B cell (primary cell): ENCODE measurements at places on chromosomes 1 and 21. TPM values are rescaled to one million over a fixed set of nuclear protein-coding genes. Genes with fewer than 3 reads are reported as not detected.
A peak's percentile ranks its signal among the peaks of the same experiment; 100 is the strongest.

Gene TFB2M
- polyA plus RNA-seq, result 8.8 and 11.6 TPM in 2 replicates

Gene TTC22
- 5.1 and 7.8 TPM in 2 replicates for polyA plus RNA-seq

- no peak overlapping the region for H3K27ac ChIP-seq
- no peaks in the 10 kb centered on the region for H3K36me3 ChIP-seq
- no peaks in the 10 kb centered on the region for H3K27me3 ChIP-seq
- no peak overlapping the region for H3K4me3 ChIP-seq
These were observed 24.4 kb upstream of the CLDN14 start for GRCh38 chr21:36504067-36505058.

DNA sequence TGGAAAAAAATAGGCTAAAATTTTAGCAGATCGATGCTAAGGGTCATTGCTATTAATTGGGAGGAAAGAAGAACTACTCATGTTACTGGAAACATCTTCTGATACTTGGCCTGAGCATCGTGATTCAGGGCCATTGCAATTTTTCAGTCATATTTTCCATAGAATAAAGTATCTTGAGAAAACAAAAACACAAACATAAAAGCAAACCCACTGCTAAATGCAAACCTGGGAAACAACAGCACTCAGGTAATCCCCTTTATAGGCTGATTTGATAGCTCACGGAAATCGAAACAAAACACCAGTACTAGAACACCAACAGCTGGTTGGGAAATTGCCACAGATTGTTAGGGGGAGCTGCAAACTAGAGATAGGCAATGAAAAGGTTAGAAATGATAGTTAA is 172.9 kb upstream of the ESRRG start:
- DNase-seq, result no peak
- H3K36me3 ChIP-seq, result no peaks in the 10 kb centered on the region
- H3K27ac ChIP-seq, result no peak overlapping the region
- no peaks in the 10 kb centered on the region for H3K4me1 ChIP-seq

DNA sequence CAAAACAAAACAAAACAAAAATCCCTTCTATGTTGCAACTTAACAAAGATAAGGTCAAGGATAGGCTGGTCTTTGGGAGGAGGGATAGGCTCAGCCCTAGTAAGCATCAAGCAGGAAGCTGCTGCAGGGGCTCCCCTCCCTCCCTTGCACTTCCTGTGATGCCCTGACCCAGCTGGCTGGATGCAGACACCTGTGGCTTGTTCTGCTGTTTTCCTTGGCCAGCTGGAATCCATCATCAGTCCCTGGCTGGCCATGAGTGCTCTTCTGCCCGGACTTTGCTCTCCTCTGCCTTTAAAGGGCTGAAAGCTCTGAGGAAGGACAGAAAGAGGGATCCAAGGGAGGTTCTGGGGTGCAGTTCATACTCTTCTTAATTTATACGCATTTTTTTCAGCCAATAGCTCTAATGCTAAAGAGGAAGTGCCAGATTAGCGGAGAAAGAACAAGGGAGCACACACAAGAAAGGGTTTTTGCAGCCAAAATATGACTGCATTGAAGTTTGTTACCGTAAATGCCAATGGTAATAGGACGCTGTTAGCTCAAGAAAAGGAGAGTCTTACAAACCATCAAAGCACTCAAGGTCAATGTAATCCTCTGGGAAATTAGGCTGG is 19.9 kb upstream of the UBE2U start:
- no peaks in the 10 kb centered on the region for H3K36me3 ChIP-seq
- H3K27ac ChIP-seq, result no peak overlapping the region
- DNase-seq, result no peak
- H3K4me1 ChIP-seq, result peaks cover 3% of the 10 kb centered on the region
- no peak overlapping the region for H3K4me3 ChIP-seq
- H3K27me3 ChIP-seq, result no peaks in the 10 kb centered on the region

DNA sequence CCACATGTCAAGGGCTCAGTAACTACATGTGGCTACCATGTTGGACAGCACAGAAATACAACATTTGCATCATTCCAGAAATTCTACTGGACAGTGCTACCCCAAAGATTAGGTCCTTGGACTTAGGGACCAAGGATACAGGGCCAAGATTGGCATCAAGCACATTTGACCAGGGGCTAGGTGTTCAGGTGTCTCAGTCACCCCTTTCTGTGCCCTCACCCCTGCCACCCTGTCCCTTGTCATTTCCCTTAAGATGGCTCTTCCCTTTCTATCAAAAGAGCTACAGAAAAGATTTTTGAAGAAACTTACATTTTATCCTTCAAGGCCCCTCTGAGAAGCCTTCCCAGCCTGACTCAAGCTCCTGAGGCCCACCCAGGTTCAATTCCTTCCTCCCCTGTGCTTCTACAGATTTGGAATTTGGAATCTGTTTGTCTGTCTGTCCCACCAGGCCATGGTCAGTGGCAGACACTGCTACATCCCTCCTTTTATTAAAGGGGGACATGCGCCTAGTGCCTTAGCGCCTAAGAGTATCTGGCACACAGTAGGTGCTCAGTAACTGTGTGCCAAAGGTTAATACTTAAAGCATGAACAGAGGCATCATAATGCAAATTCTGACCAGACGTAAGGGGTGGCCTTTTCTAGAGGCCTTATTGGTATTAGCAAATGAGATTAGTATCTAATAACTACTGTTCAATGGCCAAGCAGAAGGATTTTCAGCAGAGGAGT is 21.4 kb downstream of the CSF1 start:
- H3K27ac ChIP-seq, result no peak overlapping the region
- H3K36me3 ChIP-seq, result no peaks in the 10 kb centered on the region
- no peaks in the 10 kb centered on the region for H3K4me1 ChIP-seq
- no peaks in the 10 kb centered on the region for H3K27me3 ChIP-seq
- H3K4me3 ChIP-seq, result no peak overlapping the region

- H3K36me3 ChIP-seq, result no peaks in the 10 kb centered on the region
- H3K27ac ChIP-seq, result no peak overlapping the region
- H3K27me3 ChIP-seq, result no peaks in the 10 kb centered on the region
- DNase-seq, result no peak
These were observed 5.0 kb downstream of the ATXN7L2 start for GRCh38 chr1:109488696-109489095.

Gene EPHB2
- polyA plus RNA-seq, result 0.01 and 0.07 TPM in 2 replicates

DNA sequence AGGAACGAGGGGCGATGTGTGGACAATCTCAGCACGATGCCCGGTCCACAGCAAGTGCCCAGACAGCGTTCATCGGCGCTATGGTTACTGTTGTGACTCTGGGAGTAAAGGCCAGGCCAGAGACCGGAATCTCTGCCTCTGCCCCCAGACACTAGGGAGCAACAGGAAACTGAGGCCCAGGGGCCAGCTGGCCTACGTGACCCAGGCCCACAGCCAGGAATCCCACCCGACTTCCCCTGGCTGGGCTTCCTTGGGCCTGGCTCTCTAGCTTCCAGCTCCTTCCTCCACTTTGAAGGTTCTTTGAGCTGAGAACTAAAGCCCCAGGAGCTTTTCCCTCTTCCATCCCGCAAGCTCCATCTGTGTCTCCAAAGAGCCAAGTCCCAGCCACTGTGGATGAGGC is 4.6 kb downstream of the LRP8 start:
- H3K36me3 ChIP-seq, result no peaks in the 10 kb centered on the region
- H3K4me1 ChIP-seq, result peaks cover 6% of the 10 kb centered on the region
- no peaks in the 10 kb centered on the region for H3K27me3 ChIP-seq
- no peak overlapping the region for H3K4me3 ChIP-seq
- DNase-seq, result no peak

GRCh38 chr1:70458131-70458530 is 47.1 kb downstream of the CTH start:
- no peak overlapping the region for H3K27ac ChIP-seq
- no peak overlapping the region for H3K4me3 ChIP-seq
- no peak for DNase-seq
- no peaks in the 10 kb centered on the region for H3K27me3 ChIP-seq

DNA sequence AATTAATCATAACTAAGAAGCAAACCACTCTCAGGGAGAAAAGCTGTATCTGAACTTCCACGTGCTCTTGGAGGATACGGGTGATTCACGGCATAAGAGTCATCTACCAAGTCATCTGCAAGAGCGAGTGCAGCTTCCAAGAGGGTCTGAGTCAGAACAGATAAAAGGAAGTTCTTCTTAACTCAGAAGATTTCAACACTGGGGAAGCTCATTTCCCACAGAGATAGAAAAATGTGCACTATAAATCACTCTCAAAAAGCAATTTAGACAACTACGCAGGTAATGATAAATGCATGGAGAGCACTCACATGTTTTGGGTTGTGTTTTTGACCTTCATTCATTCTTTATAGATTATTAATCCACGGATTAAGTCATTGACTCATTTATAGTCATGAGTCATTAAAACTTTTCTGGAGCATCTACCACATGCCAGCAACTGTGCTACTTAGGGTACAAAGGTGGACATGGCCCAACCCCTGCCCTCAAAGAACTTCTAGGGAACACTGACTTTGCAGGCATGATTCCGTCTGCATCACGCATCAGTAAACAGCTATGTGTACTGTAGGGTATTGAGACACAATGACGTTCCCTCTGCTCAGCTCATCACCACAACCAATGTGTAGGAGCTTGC is 20.8 kb downstream of the KCNJ15 start:
- no peak overlapping the region for H3K4me3 ChIP-seq
- no peaks in the 10 kb centered on the region for H3K27me3 ChIP-seq
- H3K27ac ChIP-seq, result no peak overlapping the region
- no peak for DNase-seq

GRCh38 chr1:47460456-47460855 is 22.6 kb downstream of the FOXD2 start:
- H3K4me1 ChIP-seq, result no peaks in the 10 kb centered on the region
- H3K27ac ChIP-seq, result no peak overlapping the region
- no peak overlapping the region for H3K4me3 ChIP-seq
- H3K36me3 ChIP-seq, result no peaks in the 10 kb centered on the region

DNA sequence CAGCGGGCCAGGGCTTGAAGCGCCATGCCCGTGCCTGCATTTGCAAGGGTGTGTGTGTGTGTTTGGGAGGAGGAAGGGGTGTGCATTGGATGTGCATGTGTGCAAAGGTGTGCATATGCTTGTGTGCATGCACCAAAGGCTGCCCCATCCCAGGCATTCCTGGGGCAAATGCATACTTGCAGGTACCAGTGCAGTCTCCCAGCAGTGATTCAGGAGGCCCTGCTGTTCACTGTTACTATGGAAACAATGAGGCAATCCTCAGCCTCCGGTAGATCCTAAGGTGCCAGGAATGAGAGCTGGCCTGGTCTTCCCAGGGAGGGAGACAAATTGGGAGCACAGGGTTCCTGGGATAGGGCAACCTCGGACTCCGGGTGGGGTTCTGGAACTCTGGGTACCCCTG is 7.5 kb upstream of the FNDC5 start:
- H3K36me3 ChIP-seq, result no peaks in the 10 kb centered on the region
- H3K4me3 ChIP-seq, result no peak overlapping the region
- H3K4me1 ChIP-seq, result no peaks in the 10 kb centered on the region
- peaks cover 16% of the 10 kb centered on the region for H3K27me3 ChIP-seq

Gene CELA3A
- not detected in 2 replicates for polyA plus RNA-seq

GRCh38 chr1:97033949-97034348 is 312.4 kb downstream of the PTBP2 start:
- DNase-seq, result no peak
- no peaks in the 10 kb centered on the region for H3K36me3 ChIP-seq
- no peak overlapping the region for H3K4me3 ChIP-seq
- H3K4me1 ChIP-seq, result no peaks in the 10 kb centered on the region
- H3K27me3 ChIP-seq, result no peaks in the 10 kb centered on the region
- no peak overlapping the region for H3K27ac ChIP-seq

GRCh38 chr1:184838504-184838951 is 83.9 kb upstream of the EDEM3 start:
- H3K4me1 ChIP-seq, result no peaks in the 10 kb centered on the region
- no peak overlapping the region for H3K4me3 ChIP-seq
- H3K36me3 ChIP-seq, result no peaks in the 10 kb centered on the region
- no peak overlapping the region for H3K27ac ChIP-seq
- H3K27me3 ChIP-seq, result no peaks in the 10 kb centered on the region

DNA sequence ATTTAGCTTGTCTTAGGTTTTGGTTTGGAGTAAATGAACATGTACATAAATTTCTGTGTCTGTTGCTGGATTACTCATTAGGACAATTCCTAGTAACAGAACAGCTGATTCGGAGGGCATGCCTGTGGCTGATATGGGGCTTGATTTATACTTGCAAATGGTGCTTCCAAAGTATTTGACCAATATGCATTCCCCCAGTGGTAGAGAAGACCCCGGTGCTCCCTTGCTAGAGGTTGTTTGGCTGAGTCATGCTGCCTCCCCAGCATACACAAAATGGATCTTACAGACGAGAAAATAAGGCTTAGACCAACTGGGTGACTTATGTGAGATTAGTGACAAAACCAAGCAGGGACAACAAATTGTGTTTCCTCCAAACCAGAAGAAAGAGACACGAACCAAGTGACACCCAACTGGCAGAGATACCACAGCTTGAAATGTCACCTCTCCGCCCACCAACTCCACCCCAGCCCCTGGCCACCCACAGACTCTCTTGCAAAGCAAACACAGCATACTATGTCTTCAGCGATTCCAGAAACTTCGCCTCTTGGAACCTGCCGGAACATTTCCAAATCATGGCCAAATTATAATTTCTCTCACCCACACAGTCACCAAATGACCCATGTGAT is 75.9 kb upstream of the ETS2 start:
- no peak overlapping the region for H3K4me3 ChIP-seq
- peaks cover 10% of the 10 kb centered on the region for H3K4me1 ChIP-seq
- H3K36me3 ChIP-seq, result no peaks in the 10 kb centered on the region
- no peak overlapping the region for H3K27ac ChIP-seq
- H3K27me3 ChIP-seq, result peaks cover 10% of the 10 kb centered on the region

Gene ZNF683
- polyA plus RNA-seq, result 0.45 and 0.46 TPM in 2 replicates

- H3K4me1 ChIP-seq, result peaks cover 24% of the 10 kb centered on the region
- no peak overlapping the region for H3K4me3 ChIP-seq
- peaks cover 4% of the 10 kb centered on the region for H3K27me3 ChIP-seq
- H3K36me3 ChIP-seq, result no peaks in the 10 kb centered on the region
- no peak for DNase-seq
These were observed 1.1 kb upstream of the LMNA start for GRCh38 chr1:156113282-156113950.

GRCh38 chr1:183215076-183215720 is 29.1 kb downstream of the LAMC2 start:
- H3K27ac ChIP-seq, result no peak overlapping the region
- H3K27me3 ChIP-seq, result no peaks in the 10 kb centered on the region
- no peak overlapping the region for H3K4me3 ChIP-seq
- H3K36me3 ChIP-seq, result no peaks in the 10 kb centered on the region

DNA sequence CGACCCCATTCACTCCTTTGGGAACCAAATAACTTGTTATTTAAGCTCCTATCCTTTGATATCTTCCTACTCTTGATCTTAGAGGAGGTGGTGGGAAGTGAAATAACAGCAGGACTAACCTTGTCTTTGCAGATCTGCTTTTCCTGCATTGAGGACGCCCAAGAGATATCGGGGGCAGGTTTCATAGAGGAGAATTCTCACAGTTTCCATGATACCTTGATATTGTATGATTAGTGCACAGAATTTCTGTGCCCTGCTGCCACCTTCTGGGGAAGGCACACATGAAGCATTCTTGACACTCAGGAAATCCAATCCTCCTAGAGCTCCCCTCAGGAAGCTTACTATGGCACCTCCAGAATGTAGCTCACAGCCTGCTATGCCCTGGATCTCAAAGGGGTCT is 1.6 kb downstream of the CD1B start:
- DNase-seq, result peak; percentile 63
- no peak overlapping the region for H3K4me3 ChIP-seq
- H3K4me1 ChIP-seq, result peaks cover 55% of the 10 kb centered on the region
- H3K27ac ChIP-seq, result no peak overlapping the region
- no peaks in the 10 kb centered on the region for H3K36me3 ChIP-seq
